Pons (tissue), 1 donor: ENCODE measurements at places on chromosomes 16 and 17.

- no peak for DNase-seq
Measured at GRCh38 chr16:56982695-56983094, 6.7 kb upstream of the NLRC5 start.

DNA sequence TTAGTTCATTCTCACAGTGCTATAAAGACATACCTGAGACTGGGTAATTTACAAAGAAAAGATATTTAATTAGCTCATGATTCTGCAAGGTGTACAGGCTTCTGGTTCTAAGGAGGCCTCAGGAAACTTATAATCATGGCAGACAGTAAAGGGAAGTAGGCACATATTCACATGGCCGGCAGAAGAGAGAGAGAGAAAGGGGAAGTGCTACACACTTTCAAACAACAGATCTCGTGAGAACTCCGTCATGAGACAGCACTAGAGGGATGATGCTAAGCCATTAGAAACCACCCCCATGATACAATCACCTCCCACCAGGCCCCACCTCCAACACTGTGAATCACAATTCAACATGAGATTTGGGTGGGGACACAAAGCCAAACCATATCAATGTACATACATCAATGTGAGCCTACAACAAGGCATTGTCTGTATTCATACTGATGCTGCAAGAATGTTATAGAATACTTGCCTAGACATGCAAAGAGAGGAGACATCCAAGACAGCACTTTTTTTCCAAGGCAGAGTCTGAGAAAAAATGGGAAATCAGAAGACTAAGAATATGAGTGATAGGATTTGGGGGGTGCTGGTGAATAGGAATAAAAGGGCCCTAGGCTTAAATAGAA is 114.8 kb upstream of the XYLT1 start:
- DNase-seq = no peak

DNA sequence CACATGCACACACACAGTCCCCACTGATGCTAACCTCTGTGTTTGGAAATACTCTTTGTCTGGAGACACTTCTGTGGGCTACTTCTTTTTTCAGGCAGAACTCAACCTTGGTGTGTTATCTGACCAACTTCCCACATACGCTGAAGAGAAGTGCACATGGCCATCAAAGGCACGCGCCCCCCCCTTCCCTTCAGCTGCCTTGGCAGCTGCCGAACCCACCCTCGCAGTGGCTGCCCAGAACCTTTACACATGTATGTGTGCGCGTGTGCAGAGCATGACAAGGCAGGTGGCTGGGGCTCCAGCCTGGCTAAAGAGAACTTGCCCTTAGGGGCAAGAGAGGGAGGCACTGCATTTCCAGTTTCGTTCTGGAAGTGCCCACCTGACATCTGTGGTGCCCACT is 3.9 kb downstream of the RAPGEFL1 start:
- no peak for DNase-seq

GRCh38 chr16:72924927-72925630 is 122.8 kb downstream of the ZFHX3 start:
- no peak for DNase-seq

- DNase-seq = no peak
Measured at GRCh38 chr17:58516644-58517377, 2.4 kb upstream of the MTMR4 start.

DNA sequence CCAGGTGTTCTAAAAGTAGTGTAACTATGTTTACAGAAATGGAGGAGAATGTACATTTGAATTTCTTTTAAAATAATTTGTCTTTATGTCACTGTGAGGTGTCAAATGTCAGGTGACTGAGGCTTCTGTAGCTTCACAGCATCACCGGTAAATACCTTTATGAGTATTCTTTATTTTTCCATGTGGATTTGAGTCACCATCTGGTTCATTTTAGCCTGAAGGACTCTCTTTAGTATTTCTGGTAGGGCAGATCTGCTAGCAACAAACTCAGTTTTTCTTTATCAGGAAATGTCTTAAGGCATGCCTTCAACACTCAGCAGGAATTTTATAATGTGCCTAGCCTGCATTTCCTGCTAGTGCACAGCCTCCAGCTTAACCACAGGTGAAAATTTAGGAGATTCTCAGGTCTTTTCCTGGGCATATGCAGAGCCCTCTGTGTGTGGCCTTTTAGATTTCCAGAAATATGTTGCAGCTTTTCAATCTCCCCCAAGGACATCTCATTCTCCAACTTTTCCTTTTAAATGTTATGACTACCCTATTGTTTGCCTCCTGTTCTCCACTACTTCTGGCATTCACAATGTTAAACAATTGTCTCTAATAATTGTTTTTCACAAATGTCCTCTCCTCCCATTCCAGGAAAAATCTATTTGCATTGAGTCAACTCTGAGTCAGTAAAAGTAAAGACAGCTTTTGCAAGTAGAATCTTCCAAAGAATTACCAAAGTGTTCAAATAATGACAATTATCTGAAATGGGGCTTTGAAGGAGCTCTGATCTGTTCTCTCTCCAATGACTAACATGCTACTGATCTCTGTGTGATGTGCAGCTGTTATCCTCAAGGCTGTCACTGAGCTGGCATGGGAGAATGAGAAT is 239.4 kb upstream of the CPHXL start:
- DNase-seq = peak; percentile 78

DNA sequence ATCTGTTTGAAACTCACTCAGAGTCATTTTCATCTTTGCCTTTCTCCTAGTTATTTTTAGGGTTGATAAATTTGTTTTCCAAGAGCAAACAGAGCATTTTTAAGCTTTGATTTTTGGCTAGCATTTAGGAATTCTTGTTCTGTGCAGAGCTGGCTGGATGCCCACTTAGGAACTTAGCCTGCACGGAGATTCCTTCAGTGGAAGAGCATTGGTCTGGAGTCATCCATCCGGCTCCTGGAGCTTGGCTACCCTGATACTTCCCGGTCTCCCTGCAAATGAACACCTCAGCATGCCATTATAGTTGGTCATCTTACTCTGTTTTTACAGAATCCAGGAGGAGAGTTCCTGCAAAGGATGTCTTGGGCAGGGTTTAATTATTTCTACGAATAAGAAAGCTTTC is 57.1 kb downstream of the SPECC1 start:
- DNase-seq = no peak

GRCh38 chr16:3949287-3949686 is 68.8 kb upstream of the CREBBP start:
- DNase-seq = no peak

DNA sequence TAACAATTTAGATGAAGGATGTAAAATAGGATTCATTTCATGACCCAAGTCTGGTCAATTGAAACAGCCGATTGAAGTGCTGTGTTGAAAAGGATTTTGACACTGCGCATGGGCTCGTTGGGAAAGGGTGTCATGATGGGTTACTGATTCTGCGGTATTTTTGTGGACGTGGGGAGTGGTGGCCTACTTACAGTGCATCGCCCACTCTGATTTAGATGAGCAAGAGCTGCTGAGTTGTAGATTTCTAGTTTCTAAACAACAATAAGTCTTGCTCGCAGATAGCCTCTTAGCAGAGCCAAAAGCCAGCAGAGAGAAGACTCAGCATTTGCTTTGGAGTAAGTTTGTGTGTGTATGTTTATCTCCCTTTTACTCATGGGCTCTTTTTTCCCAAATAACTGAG is 731.0 kb downstream of the MAF start:
- no peak for DNase-seq

DNA sequence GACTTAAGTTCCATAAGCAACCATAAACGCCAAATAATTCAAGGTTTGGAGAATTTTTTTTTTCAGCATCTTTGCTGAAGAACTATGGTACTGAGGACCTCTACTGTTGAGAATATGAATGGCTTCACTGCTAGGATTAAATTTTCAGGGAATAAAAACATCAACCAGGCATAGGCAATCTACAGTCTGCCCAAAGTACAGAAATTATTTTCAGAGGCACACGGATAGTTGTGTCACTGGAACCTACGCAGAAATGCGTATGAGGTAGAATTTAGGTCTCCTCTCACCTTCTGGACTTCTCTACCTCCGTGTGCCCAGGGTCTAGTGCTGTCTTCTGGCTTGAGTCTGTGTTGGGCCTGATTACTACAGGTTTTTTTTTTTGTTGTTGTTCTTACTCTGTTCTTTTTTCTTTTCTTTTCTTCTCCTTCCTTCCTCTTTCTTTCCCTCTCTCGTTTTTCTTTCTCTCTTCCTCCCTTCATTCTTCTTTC is 39.7 kb downstream of the NACA2 start:
- DNase-seq = peak; percentile 30

DNA sequence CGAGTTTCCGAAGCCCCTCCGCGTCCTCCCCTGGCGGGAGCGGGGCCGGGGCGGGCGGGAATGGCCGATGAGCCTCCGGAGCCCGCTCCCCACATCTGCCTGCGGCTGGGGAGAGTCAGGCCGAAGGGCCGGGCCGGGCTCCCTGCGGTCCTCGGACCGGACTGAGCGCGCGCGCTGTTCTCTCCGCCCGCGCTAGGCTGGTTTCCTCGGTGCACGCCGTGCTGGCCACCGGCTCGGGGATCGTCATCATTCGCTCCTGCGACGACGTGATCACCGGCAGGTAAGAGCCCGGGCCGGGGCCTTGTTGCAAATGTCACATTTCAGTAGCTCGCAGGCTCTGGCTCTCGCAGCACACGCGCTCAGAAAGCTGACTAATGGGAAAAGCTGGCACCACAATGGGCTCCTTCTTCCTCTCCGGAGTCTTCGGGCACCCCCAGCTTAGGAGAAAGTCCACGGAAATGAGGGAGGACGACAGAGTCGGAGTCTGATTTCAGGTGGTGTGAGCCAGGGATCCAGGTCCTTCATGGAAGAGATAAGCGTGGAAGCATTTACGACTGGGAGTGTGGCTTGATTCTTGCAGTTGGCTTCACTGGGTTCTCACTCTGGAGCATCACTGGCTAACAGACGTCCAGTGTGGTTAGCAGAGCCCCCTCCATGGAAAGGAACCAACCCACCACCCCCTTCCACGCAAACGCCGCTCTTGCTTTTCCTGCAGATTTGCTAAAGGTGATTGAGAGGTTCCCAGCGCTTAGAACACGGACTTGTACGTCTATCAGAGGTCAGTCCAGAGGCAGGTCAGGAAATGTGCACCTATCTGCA is 715 bp downstream of the TLCD3A start:
- no peak for DNase-seq

GRCh38 chr17:8222630-8223355 is 12.4 kb upstream of the AURKB start:
- DNase-seq = peak; percentile 91

- DNase-seq = no peak
Measured at GRCh38 chr17:76867578-76868175, 527 bp upstream of the MGAT5B start.

DNA sequence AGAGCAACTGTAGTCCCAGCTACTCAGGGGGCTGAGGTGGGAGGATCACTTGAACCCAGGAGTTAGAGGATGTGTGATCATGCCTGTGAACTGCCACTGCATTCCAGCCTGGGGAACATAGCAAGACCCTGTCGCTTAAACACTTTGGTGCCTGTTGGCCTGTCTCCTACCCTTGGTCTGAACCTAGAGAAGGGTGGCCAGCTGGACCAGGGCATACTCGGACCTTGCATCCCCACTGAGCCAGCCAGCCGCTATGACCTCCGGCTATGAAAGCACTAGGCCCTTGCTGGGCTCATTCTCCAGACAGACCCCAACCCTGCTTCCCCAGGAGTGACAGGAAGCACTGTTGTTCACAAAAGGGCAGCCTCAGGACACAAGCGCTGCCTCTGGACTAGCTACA is 4.6 kb downstream of the IFT20 start:
- no peak for DNase-seq

DNA sequence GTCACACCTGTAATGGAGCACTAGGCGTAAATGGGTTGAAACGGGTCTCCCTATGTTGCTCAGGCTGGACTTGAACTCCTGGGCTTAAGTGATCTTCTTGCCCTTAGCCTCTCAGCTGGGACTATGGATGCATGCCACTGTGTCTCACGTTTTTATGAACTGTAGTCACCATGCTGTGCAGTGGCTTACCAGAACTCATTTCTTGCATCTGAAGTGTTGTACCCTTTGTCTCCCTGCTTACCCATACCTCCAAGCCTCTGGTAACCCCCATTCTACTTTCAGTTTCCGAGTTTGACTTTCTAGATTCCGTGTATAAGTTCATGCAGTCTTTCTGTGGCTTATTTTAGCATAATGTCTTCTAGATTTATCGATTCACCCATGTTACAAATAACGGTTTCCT is 7.7 kb downstream of the PYCARD start:
- DNase-seq = no peak

GRCh38 chr17:784143-784542 is 2.0 kb downstream of the MRM3 start:
- no peak for DNase-seq

DNA sequence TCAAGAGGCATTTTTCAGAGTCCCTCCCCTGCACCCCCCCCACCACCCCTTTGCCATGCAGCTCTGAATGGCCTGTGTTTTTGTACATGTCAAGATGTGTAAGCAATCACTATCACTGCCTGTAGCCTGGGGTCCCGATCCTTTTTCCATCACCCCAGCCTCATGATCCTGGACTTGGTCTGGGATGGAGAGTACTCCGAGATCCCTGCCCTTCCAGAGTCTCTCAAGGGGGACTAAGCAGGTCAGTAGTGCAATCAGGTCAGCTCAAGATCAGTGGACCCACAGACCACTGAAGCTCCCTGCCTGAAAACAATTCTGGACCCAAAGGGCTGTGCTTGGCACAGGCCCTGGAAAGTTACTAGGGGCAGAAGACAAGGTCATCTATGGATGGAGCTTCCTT is 7.5 kb upstream of the GJD3 start:
- no peak for DNase-seq

DNA sequence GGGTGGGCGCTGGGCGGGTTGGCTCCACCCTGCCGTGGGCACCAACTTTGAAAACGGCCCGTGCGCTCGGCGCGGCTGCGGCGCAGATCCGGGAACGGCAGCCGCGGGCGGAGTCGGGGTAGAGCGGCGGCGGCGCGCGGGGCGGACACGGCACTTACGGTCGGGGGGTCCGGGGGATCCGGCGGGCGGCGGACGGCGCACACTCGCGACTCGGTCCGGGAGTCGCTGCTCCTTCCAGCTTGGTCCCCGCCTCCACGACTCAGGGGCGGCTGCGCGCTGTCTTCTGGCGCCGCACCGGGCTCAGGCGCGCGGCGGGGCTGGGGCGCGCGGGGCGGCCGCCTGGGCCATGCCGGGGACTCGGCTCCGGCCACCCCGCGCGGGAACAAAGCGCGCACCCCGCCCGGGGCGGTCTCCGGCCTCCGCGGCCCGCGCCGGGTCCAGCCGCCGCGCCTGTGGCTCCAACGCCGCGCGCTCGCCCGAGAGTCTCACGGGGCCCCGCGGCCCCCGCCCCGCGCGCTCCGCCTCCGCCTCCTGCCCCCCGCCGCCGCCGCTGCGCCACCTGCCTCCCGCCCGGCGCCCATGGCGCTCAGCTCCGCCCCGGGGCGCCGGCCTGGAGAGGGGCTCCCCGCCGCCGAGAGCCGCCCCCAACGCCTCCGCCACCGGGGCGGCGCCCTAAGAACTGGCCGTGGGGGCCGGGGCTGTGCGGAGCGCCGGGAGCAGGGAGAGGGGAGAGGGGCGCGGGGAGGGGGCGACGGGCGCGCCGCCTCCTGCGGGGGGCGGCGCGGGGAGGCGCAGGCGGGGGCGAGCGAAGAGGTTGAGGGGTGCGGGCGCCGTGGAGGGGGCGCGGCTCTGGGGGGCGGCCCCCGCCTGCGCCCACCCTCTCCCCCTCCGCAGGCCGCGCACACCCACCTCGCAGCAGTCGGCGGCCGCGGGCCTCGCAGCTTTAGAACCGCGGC is 35.9 kb downstream of the CBFA2T3 start:
- DNase-seq = no peak
